ENCODE measurements at places on chromosomes 4 and X.

- no peak for DNase-seq
Measured at GRCh38 chrX:31679861-31680260, 608.0 kb upstream of the FTHL17 start.

DNA sequence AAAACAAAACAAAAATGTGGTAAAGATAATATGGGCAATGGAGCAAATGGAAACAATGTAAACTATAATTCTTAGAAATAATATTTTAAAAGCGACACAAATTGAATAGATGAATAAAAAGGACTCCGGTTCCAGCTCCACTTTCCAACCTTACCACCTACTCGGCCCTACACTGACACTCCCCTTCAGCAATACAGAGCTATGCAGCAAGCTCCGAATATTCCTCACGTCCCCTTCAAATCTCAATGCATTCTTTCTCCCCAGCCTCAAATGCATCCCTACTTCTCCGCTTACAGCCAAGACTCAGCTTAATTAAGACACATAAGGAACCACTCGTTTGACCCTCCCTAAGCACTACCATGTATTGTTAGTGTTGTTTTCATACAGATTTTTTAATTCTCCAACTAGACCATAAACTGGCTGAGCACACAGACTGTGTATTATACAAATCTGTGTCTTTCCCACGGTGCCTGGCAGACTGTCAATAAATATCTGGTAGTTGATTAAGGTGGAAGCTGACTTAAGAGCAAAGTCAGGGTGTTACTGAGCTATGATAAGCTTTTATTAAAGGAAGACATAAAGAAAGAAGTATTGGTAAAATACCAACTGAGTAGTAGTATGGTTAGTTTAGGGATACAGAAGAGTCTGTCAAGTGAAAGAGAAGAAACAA is 219.1 kb downstream of the NR3C2 start:
- no peak for DNase-seq

DNA sequence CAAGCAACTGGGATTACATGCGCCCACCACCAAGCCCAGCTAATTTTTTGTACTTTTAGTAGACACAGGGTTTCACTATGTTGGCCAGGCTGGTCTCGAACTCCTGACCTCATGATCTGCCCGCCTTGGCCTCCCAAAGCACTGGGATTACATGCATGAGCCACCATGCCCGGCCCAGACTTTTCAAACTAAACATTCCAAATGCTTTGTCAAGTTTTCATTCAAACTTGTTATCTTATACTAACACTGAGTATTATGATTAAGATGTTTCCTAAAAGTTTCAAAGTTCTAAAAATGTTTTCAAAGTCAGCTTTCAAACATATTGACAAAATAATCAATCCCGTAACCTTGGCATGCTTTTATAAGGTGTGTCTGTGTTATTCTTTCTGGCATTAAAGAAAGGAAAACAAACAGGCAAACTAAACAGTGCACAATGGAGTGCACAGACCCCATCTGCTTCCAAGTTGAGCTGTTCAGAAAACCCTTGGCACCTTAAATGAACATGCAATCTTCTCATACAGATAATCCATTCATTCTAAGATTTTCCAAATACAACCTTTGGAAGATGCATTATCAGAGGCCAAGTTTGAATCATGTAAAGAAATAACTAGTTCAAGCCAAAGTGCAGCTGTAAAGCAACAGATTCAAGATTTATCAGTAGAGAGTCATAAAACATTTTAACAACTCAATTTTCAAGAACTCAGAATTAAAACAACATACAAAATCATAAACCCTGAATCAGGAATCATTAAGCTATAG is 49.1 kb downstream of the ABCG2 start:
- DNase-seq, result no peak

DNA sequence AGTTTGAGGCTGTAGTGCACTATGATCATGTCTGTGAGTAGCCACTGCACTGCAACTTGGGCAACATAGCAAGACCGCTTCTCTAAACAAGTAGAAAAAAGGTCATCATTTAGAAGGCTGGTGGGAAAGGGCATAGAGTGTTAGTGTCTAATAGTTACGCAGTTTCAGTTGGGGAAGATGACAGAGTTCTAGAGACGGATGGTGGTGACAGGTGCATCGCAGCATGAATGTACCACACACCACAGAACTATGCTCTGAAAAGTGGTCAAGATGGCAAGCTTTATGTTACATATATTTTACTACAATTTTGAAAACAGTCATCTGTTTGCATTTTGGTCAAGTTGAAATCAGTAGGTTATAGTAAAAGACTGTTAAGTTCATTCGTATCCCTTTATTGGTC is 23.7 kb upstream of the CLDN34 start:
- DNase-seq, result no peak

GRCh38 chr4:128715616-128716015 is 93.9 kb upstream of the JADE1 start:
- DNase-seq, result no peak

DNA sequence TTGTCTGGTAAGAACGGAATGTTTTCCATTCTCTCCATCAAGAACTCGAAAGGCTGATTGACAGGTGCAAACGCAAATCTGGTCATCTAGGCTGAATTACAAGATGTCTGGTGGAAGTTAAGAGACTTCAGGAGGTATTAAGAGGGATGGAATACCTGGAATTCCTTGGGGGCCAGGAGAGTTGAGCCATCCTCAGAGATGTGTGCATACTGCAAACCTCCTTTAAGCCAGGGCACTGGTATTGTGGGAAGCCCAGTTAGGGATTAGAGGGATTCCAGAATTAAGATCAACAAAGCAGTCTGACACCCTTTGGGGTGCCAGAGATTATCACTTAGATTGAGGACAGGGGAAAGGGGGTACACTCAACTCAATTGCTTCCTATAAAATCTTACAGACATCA is 151.4 kb downstream of the VCX3A start:
- DNase-seq, result no peak

DNA sequence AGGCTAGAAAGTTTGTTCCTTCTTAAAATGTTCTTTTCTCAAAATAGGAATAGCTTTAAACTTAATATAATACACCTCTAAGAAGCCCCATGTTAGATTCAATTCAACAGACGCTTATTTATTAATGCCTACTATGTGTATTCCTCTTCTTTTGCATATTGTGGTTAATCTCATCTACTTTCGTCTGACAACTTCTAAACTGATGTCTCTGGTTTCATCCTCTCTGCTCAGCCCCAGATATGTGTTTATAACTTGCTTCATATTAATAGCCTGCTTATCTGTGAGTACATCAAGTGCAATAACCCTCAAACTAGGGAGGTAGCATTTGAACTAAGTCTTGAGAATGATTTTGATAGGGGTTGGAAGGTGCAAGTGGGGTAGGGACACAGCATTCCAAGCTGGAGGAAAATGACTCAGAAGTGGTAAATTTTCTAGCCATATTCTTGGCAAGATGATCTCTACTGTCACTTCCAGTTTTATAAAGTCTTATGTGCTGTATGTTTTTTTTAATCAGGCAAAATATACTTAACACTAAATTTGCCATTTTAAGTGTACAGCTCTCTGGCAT is 37.0 kb downstream of the STK26 start:
- no peak for DNase-seq

DNA sequence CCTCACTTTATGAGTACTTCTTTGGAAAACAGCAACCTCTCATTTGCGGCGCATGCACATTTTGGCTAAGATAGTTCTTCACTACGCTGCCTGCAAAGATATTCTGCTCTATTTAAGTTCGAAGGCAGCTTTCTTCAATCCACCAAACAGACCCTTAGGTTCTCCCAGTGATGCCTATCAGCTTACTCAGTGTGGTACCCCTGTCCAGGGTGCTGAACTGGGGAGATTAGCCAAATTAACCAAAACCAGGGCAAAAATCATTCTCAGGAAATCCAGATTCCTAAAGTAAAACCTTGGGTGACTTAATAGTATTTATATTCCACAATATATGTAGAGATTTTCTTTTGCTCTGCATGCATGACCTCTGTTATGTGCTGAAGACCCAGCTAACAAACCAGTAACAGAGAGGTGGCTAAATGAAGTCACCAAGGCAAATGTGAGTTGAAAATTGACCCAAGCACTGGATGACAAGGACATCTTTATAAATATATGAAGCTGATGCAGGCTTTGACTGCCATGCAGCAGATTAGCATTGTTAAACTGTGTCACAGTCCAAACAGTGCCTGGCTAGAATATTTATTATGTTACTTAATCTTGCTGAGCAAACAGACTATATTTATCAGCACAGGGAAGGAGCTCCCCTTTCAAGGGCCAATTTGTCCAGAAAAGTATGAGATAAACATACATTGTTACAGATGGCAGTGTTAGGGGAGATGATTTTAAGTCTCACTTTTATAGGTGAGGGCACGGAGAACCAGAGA is 418.2 kb downstream of the STIM2 start:
- DNase-seq, result peak; percentile 56

GRCh38 chr4:8202108-8203051 is 3.3 kb downstream of the SH3TC1 start:
- DNase-seq, result no peak

DNA sequence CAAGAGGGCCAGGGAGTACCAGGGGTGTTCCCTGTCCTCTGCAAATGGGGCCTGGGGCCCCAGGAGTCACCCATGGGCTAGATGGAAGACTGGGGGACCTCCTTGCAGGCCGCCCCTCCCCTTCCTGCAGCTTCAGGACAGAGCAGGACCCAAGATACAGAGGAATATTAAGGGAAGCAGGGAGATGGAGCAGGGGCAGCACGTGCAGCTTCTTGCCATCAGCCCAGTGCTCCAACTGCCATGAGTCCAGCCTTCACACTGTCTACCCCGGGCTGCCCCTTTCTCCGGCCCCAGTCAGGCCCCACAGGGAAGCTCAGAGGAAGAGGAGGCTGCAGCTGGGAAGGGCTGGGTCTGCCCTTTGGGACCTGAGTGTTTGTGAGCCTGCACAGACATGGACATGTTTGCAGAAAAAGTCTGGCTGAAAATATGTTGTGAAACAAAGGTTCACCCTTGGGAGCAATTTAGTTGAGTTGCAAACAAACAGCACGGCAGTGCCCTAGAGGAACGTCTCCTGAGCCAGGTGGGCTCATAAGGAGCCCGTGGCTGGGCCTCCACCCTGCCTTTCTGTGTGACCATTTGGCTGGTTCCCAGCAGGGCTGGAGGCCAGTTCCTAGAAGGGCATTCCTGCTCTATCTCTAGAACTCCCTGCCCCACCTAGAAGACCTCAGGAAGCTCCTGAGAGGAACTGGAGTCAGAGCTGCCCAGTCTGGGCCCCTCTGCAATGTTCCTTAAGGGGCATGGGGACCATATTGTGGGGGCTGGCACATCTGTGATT is 8.9 kb downstream of the FATE1 start:
- no peak for DNase-seq

- DNase-seq, result no peak
Measured at GRCh38 chr4:102076622-102077021, 268.7 kb downstream of the SLC39A8 start.

- DNase-seq, result peak; percentile 68
Measured at GRCh38 chr4:184472614-184473498, 1.5 kb downstream of the IRF2 start.

DNA sequence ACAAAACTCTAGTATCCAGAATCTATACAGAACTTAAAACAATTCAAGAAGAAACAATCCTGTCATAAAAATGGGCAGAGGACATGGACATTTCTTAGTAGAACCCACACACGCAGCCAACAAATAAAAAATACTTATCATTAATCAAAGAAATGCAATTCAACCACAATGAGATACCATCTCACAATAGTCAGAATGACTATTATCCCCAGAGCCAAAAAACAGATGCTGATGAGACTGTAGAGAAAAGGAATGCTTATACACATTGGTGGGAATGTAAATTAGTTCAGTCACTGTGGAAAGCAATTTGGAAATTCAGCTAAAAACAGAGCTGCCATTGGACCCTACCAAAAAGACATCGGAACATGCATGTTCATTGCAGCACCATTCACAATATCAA is 37.9 kb downstream of the RAB40AL start:
- no peak for DNase-seq

GRCh38 chrX:85504381-85504780 is 124.9 kb upstream of the POF1B start:
- DNase-seq, result no peak

- no peak for DNase-seq
Measured at GRCh38 chr4:158895797-158896576, 127.2 kb downstream of the FNIP2 start.

- no peak for DNase-seq
Measured at GRCh38 chr4:123250843-123251242, 145.8 kb upstream of the SPRY1 start.

DNA sequence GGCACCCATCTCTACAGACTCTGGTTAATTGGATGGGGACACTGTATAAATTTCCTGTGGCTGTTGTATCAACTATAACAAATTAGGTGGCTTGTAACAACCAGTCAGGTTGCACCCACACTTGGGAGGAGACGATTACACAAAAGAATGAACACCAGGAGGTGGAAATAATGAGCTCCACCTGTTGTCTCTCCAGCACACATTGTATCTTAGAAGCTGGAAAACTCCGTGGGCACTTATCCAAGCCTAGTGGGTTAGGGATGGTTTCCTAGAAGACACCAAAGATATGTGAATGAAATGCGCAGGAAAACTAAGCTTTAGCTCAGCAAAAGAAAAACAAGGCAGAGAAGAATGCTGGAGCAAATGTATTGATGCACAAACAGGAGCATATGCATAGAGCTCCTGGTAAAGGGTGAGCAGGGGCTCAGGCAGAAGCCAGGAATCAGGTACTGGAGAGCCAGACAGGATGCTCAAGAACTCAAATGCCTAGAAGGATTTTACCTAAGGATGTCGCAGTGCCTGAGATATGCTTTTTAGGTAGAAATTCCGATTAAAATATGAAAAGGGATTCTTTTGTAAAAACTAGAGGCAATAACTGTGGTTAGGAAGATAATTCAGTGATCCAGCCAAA is 111.7 kb downstream of the GALNTL6 start:
- DNase-seq, result no peak

DNA sequence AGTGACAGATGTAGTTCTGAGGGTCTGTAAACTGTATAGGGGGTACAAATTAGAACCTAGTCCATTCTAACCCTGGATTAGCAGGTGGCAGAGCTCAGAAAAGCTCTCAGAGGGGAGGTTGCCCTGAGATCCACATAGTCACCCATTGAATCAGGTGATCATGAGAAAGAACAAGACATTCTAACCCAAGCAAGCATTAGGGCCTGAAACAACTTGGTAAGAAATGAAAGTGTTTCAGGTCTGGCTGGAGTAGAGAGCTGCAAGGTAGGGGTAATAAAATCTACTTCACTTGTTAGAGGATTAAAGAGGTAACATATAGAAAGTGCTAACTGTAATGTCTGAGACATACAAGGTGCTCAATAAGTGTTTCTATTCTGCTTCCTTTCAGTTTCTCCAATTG is 8.8 kb upstream of the BMP2K start:
- no peak for DNase-seq

- no peak for DNase-seq
Measured at GRCh38 chr4:73436674-73437557, 895 bp downstream of the AFP start.

- no peak for DNase-seq
Measured at GRCh38 chr4:105543346-105543745, 9.1 kb upstream of the ARHGEF38 start.

All from progenitor cell of endocrine pancreas (in vitro differentiated cells).